NCI-H2081 treated with DMSO at 0.1 percent for 48 hours (cell line): ENCODE measurements at places on chromosomes 4 and X.

DNA sequence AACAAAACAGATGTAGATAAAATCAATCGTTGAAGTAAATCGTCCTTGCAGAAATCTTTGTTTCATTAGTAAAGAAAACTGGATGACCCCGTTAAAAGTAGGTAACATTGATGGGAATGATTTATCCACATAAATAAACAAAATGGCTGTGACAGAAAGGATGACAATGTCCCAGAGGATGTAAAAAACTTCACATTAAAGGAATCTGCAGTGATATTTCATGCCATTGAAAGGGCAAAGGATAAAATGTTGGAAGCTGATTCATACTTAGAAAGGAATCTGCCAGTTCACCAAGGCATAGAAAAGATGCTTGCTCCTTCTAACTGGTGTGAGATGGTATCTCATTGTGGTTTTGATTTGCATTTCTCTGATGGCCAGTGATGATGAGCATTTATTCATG, 24.2 kb upstream of the EPGN start:
- no peak for DNase-seq

DNA sequence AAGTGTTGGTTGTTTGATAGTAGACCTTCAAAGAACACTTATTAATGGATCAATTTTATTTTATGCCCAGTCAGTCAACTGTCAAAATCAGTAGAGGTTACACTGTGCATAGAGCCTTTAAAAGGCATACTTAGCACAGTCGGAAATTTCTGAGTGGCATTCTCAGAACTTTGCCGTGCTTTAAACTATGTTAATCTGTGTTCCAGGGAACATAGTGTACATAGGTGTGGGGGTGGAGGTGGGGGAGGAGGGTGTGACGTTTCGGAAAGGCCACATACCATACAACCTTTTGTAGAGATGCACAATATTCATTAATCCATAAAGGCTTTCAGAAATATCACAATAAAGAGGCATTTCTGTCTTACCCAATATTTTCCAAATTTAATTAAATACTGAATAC, 75.8 kb downstream of the RS1 start:
- DNase-seq: no peak

DNA sequence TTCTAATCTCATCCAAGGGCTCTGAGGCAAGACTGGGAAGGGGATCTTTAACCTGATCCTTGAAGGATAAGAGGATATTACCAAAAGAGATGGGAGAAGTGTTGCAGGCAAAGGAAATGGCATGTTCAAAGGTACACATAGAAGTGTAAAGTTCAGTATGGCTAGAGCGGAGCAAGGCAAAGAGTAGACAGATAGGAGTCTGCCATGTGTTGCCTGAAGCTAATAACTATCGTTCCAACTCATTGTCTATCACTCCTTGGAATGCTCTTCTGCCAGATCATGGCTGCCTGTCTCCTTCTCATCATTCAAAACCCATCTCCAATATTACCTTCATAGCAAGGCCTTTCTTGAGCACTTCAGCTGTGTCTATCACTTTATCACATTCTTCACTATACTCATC, 55.2 kb upstream of the IL1RAPL2 start:
- no peak for DNase-seq

GRCh38 chr4:81472281-81473182, 825 bp upstream of the RASGEF1B start:
- DNase-seq: no peak

- DNase-seq: no peak
Measured at GRCh38 chr4:64121803-64122202, 287.4 kb downstream of the TECRL start.

- no peak for DNase-seq
Measured at GRCh38 chr4:80172203-80172602, 25.1 kb upstream of the PRDM8 start.

- no peak for DNase-seq
Measured at GRCh38 chr4:127967141-127967775, 2.1 kb downstream of the ABHD18 start.

DNA sequence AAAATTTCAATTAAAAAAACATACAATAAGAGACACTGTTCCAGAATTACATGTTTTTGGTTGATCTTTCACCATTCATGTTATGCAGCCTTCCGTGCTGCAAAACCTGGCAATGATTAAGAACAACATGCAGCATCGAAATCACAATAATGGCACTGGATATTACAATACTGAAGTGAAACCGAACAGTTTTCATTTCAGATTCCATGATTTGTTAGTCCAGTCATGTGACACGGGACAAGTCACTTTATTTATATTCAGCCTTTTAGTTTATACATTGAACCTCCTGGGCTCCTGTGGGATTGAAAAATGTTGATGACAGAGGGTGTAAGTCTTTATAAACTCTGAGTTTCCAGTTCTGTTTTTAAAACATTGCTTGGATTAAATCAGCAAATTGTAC, 142.5 kb upstream of the TTC29 start:
- no peak for DNase-seq

DNA sequence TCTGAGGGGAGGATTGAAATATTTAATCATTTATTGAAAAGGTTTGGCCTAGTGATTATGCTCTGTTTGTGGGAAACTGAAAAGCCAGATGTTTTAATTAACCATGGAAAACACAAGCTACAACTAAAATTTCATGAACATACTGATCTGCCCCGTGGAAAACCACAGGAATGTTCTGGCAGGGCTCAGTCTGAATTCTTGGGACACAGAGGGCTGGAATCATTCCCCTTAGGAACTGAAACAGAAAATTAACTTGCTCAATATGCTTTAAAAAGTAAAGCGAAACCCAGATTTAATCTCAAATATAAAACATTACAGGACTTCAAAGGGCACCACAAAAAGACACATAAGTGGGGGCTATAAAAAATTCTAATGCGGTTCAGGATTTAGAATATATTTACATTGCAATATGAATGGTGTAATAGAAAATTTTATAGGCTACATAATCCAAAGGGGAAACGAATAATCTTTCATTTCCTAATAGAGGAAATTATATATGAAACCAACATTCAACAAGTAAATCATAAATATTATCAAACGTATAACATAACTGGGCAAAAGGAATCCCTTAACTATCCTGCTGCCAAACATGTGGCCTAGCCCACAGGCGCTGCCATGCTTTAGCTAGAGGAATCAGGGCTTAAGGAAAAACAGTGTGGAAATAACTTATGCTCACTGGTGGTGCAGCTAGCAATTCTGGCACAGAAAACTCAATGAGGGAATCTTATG, 70.9 kb downstream of the APBB2 start:
- DNase-seq: no peak

- no peak for DNase-seq
Measured at GRCh38 chrX:51860679-51861078, 32.7 kb upstream of the MAGED1 start.

DNA sequence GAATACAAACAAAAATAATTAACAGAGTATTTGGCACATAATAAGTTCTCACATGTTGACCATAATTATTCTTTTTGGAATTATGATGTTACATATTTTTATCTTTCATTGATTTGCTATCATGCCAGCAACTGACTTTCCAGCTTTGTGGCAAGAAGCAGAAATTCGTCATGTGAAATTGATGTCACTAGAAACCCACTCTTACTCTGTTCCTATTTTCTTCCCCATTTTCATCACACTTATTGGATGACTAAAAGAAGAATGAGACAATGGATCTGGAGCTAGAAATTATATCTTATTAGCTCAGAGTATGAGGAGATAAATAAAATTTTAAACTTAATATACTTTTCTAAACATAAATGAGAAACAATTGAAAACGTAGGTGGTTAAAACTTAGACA, 31.9 kb downstream of the EGF start:
- no peak for DNase-seq

GRCh38 chr4:90979556-90979955, 852.4 kb downstream of the CCSER1 start:
- no peak for DNase-seq

GRCh38 chr4:107913283-107913899, 18.0 kb upstream of the CYP2U1 start:
- no peak for DNase-seq

DNA sequence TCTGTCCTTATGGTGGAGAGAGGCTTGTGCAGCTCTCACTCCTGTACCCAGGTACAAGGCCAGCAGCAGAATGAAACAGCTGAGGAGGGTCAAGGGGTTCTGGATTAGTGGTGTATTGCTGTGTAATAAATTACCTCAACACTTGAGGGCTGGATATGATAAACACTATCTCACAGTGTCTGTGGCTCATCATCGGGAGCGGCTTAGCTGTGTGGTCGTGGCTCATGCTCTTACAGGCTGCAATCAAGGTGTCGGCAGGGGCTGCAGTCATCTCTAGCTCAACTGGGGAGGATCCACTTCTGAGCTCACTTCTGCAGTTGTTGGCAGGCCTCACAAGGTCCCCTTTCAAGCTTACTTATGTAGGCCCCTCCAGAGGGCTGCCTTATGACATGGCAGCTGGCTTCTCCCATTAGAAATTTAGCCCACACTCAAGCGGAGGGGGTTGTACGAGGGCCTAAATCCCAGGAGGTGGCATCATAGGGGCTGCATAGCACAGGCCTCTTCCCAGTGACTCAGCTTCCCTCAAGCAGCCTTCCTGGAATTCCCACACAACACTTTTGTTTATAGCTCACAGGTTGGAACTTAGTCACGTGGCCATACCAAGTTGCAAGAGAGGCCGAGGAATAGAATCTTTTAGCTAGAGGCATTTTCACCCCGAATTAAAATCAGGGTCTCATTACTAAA, 148.2 kb upstream of the RPS6KA3 start:
- DNase-seq: no peak

- DNase-seq: no peak
Measured at GRCh38 chrX:112094729-112095128, 12.2 kb upstream of the TRPC5 start.

- DNase-seq: peak; percentile 20
Measured at GRCh38 chrX:129115104-129115503, 408.2 kb downstream of the SMARCA1 start.

- no peak for DNase-seq
Measured at GRCh38 chr4:74096265-74096980, 2.6 kb downstream of the CXCL2 start.

DNA sequence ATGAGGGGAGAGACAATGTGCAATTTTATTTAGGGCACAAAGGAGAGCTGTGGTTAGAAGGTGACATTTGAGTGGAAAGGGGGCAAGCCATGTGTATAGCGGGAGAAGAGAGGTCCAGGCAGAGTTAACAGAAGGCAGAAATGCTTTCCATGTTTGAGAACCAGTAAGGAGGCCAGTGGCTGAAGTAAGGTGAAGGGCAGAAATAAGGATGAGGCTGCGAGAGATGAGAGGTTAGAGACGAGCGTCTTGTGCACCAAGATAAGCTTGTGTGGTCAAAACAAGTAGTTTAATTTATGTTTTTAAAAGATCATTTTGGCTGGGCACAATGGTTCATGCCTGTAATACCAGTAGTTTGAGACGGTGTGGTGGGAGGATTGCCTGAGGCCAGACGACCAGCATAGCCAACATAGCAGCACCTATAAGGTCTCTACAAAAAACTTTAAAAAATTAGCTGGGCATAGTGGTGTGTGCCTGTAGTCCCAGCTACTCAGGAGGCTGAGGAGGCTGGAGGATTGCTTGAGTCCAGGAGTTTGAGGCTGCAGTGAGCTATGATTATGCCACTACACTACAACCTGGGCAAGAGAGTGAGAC, 8.5 kb downstream of the HTT start:
- no peak for DNase-seq

DNA sequence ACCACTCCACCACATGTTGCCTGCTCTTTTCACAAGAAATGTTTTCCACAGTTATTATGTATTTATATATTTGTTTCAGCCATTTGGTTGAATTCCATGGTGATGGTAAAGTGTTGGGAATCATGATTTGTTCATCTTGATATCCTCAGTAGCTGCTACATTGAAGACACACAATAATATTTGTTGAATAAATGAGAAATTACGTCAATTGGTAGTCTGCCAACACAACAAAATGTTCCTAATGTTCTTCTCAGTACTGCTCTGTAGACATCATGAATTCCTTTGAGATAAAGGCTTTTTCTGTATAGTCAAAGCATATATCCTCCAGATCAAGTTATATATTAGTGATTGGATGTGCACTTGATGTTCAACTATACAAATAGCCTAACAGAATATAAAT, 29.5 kb downstream of the CXXC4 start:
- DNase-seq: no peak

GRCh38 chrX:25004040-25004439, 11.7 kb downstream of the ARX start:
- no peak for DNase-seq

DNA sequence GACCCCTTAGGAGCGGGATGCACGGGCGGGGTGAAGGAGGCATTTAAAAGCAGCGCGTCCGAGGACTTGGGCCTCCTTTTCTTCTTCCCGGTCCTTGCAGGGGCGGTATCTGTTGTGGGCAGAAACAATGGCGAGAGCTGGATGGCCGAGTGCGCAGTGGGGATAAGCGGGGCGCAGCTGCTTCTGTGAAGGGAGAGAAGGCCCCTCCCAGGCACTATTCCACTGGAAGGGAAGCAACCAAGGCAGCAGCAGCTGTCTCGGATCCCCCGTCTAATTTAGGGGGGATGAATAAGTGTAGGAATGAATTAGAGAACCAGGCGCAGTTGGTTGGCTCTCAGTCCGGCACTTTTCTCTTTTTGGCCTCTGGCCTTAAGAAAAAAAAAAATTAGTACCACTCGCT, 995 bp downstream of the SMARCA5 start:
- peak; percentile 0 for DNase-seq

- peak; percentile 89 for DNase-seq
Measured at GRCh38 chr4:175705407-175705806, 106.7 kb downstream of the GPM6A start.

DNA sequence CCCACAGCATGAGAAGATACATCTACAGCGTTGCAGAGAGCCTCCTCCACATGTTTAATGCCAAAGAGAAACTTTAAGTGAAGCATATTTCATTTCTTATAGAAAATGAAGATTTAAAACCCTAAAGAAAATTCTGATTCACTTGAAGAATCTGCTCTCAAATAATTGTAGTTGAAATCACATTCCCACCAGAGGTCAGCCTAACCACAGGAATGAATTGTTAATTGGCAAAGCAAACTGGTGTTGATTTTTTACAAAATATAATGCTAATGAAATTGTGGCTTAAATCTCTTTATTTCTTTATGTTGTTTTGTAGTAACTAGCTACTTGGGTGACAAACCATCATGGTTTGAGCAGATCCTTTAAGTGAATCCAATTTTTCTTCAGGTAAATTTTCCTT, 31.1 kb upstream of the WDR17 start:
- no peak for DNase-seq

- no peak for DNase-seq
Measured at GRCh38 chr4:42488114-42488513, 90.8 kb downstream of the SHISA3 start.

DNA sequence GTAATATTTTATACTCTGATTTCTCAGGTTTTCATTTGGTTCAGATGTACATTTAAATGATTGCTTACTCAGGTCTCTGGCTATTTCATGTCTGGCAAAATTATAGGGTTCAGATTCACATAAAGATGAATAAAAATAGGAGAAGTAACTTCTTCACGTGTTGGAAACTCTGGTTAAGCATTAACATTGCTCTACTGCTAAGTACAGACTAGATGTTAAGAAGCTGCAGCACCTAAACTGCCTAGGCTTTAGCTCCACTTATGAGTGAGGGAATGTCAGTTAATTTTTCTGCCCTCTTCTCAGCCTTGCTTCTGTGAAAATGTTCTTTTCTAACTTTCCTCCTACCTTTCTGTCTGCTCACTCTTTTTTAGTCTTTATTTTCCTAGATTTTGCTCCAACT, 361.2 kb downstream of the ARAP2 start:
- DNase-seq: no peak
